ENCODE measurements at places on chromosomes 2 and 18. TPM values are rescaled to one million over a fixed set of nuclear protein-coding genes. Genes with fewer than 3 reads are reported as not detected.

TEX44 gene
- not detected for total RNA-seq

UCN gene
- 1.2 TPM for total RNA-seq

SKOR2 gene
- total RNA-seq = not detected

TUBB8B gene
- not detected for total RNA-seq

CTLA4 gene
- total RNA-seq = not detected

Data from frontal cortex (tissue), 4 donors.